ENCODE measurements at places on chromosomes 3 and 15. TPM values are rescaled to one million over a fixed set of nuclear protein-coding genes. Genes with fewer than 3 reads are reported as not detected.

IL12A gene
- total RNA-seq = 0.17 TPM

GOLGA6L10 gene
- total RNA-seq = 0.97 TPM

GRCh38 chr3:13998831-13999230 lies 119.0 kb upstream of the WNT7A start:
- no peaks in the 10 kb centered on the region for H3K4me1 ChIP-seq
- peaks cover 2% of the 10 kb centered on the region for H3K27me3 ChIP-seq
- H3K36me3 ChIP-seq = no peaks in the 10 kb centered on the region
- H3K4me3 ChIP-seq = no peak overlapping the region
- no peak overlapping the region for H3K27ac ChIP-seq
- DNase-seq = no peak

DNA sequence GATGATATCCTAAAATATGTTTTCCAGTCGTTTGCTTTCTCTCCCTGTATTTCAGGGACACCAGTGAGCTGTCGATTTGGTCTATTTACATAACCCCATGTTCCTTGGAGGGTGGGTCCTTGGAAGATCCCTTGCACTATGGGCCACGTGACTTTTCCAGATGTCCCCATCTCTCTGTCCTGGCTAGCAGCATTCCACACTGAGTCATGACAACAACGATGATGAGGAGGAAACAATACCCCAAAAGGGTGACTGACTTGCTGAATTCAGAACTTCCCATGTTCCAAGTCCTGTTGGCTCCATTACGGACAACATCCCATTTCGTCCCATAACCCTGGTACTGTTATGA lies 134.3 kb downstream of the NSMCE3 start:
- peaks cover 4% of the 10 kb centered on the region for H3K4me1 ChIP-seq
- no peak overlapping the region for H3K27ac ChIP-seq
- peaks cover 4% of the 10 kb centered on the region for H3K27me3 ChIP-seq

SH3GL3 gene
- total RNA-seq = not detected

DNA sequence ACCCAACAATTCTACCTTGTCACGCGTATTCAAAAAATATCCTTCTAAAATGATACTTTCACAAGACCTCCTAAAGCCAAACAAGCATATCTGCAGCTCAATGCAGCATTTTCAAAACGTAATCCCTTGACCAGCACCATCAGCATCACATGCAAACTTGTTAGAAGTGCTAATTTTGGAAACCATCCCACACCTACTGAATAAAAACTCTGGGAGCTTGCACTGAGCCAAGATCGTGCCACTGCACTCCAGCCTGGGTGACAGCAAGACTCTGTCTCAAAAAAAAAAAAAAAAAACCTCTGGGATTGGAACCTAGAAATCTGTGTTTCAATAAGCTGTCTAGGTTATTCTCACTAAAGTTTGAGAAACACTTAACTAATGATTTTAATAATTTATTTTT lies 223.3 kb upstream of the CCDC54 start:
- no peaks in the 10 kb centered on the region for H3K36me3 ChIP-seq
- no peaks in the 10 kb centered on the region for H3K4me1 ChIP-seq
- H3K27ac ChIP-seq = no peak overlapping the region
- H3K4me3 ChIP-seq = no peak overlapping the region
- no peaks in the 10 kb centered on the region for H3K27me3 ChIP-seq

MELTF gene
- total RNA-seq = 6.4 TPM

ROPN1 gene
- total RNA-seq = not detected

DNA sequence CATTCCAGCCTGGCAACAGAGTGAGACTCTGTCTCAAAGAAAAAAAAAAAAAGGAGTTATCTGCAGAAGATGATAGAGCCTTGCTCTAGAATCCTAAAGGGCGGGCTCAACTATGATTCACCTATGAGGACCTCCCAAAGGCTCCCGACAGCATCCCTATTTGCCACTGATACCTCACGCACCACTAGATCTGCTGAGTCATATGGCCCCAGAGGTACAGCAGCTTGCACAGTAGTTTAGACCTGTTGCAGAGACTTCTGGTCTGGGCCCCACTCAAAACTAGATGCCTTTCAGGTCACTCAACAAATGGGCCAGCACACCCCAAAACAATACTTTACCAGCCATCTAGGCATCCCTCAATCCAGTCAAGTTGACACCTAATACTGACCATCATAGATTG lies 38.1 kb upstream of the PTX3 start:
- no peak for DNase-seq
- H3K4me1 ChIP-seq = no peaks in the 10 kb centered on the region
- H3K27ac ChIP-seq = no peak overlapping the region
- H3K36me3 ChIP-seq = no peaks in the 10 kb centered on the region

DNA sequence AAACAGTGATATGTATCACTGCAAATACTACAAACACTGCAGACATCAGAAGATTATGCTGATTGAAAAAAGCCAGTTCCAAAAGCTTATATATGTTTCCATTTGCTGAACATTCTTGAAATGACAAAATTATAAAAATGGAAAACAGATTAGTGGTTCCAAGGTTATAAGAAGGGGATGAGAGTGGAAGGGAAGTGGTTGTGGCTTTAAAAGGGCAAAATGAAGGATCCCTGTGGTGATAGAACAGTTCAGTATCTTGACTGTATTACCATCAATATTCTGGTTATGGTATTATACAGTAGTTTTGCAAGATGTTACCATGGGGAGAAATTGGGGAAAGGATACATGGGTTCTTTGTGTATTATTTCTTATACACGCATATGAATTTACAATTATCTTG lies 77.8 kb downstream of the DZIP3 start:
- no peak for DNase-seq
- H3K36me3 ChIP-seq = peaks cover 17% of the 10 kb centered on the region
- no peaks in the 10 kb centered on the region for H3K27me3 ChIP-seq

B3GALNT1 gene
- 2.9 TPM for total RNA-seq

GHSR gene
- total RNA-seq = not detected

DLL4 gene
- not detected for total RNA-seq

DNA sequence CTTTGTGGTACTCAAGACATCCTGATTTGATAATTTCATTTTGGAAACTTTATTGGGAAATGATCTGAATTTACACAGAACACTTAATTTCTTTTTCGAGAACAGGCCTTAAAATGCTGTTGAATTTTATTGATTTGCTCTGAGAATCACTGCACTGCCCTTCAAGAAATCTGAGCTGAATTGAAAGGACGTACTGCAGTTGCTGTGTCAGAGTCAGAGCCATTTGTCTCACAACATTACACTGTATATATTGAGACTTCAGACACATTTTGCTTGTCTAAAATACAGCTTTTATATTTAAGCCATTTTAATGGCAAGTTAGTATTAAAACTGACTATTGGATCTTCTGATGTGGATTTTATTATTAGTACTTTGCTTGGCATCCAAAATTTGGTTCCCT lies 504.1 kb downstream of the NLGN1 start:
- DNase-seq = no peak
- H3K4me3 ChIP-seq = no peak overlapping the region
- H3K27ac ChIP-seq = no peak overlapping the region
- no peaks in the 10 kb centered on the region for H3K27me3 ChIP-seq

MYO5C gene
- total RNA-seq = 2.8 TPM

DNA sequence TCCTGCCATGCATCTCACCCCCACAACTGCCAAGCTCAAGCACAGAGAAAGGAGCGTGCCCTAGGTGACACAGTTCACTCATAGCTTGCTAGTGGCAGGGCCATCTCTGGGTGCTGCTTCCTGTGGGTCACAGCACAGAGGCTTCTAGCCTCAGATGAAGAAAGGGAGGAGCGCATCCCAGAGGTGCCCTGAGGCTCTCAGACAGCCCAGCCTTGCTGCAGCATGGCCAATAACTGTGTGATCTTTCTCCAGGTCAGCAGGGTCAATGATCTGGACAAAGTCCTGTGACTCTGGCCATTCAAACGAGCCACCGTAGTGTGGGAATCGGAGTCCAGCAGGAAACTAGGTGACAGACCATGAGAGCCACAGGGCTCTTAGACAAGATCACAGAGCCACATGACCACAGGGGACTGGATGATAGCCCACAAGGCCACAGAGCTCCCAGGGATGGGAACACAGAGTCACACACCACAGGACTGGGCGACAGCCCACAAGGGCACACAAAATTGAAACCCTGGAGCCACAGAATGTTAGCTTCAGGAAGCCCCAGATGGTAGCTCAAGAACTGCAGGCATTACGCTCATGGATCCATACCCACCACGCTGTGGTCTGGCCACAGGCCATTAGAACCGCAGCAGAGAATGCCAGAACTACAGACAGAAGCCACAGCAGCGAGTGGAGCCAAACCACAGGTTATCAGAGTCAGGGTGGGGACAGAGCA lies 25.9 kb upstream of the GRIP2 start:
- peaks cover 14% of the 10 kb centered on the region for H3K4me1 ChIP-seq
- no peaks in the 10 kb centered on the region for H3K36me3 ChIP-seq
- H3K27ac ChIP-seq = no peak overlapping the region
- no peak overlapping the region for H3K4me3 ChIP-seq
- no peak for DNase-seq
- H3K27me3 ChIP-seq = peaks cover 3% of the 10 kb centered on the region

PROS1 gene
- total RNA-seq = 0.20 TPM

GRCh38 chr15:75694241-75695182 lies 18.1 kb downstream of the CSPG4 start:
- H3K36me3 ChIP-seq = no peaks in the 10 kb centered on the region
- H3K4me1 ChIP-seq = peaks cover 12% of the 10 kb centered on the region
- no peak for DNase-seq
- H3K27me3 ChIP-seq = peaks cover 18% of the 10 kb centered on the region

DNA sequence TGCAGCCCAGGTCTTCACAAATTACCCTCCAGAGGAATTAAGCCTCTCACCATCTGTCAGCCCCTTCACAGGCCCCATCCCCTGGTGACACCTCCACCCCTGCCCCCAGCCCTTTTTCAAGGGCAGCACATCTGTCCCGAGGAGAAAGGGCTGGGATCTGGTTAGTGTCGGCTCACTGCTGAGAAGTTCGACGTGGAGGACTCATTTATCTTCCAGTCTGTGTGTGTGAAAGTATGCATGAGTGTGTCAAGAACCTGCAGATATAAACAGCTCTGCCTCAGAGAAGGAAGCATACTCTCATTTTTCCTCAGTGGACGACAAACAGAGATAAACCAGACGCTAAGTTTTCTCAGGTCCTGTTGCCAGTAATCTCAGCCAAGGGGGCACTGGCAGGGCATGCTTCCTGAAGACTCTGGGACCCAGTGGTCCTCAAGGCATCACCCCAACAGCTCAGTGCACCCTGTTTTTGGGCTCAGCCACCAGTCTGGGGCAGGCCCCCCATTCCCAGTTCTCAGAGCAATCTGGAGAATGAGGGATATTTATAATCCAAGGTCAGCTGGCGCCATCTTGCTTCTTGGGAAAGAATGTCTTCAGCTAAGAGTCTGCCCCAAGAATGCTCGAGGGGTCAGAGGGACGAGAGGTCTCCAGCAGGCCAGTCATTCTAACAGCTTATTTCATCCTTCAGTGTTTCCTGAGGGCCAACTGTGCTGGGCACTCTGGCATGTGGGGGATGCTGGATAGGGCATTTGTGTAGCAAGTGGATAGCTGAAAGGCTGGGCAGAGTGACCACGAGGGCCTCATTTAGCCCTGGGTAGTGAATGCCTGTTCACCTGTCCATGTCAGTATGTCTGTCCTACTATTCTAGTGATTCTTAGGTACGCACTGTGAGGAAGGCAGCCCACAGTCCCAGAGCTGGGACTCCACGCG lies 73.6 kb downstream of the ADCY5 start:
- no peak overlapping the region for H3K4me3 ChIP-seq
- no peaks in the 10 kb centered on the region for H3K36me3 ChIP-seq
- peaks cover 6% of the 10 kb centered on the region for H3K27me3 ChIP-seq
- DNase-seq = no peak
- no peak overlapping the region for H3K27ac ChIP-seq
- no peaks in the 10 kb centered on the region for H3K4me1 ChIP-seq

DNA sequence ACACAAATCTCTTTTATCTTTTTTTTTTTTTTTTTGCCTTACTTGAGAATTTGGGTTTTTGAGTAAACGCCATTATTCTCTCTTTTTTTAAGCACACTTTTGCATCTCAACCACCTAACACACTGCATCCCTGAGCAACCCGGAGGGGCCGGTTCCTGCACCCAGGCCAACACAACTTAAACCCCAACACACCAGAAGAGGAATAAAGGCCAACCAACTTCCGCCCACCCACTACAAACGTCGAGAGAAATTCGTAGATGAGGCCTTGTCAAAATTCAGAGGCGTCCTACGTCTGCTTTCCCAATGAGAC lies 389 bp upstream of the CCNB2 start:
- no peak for DNase-seq
- H3K4me3 ChIP-seq = peak overlapping the region; percentile 94
- no peaks in the 10 kb centered on the region for H3K27me3 ChIP-seq
- H3K27ac ChIP-seq = peak overlapping the region; percentile 99

PDZRN3 gene
- total RNA-seq = not detected

DNA sequence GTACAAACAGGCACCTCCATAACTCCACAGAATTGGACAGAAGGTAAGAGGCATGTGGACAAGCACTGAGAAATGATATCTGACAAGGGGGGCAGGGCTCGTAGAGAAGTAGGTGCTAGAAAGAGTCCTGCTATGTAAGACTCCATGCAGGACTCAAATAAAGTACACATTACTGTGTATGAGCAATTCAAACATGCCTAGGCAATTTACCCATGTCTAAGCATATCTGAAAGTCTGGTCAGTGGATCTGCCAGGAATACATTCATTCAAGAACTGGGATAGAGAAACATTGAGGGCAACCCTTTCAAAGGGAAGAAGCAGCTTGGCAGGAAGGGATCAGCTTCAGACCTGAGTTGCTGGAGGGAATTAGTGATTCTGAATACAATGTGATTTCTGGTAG lies 174.1 kb upstream of the MCTP2 start:
- H3K27ac ChIP-seq = no peak overlapping the region
- H3K27me3 ChIP-seq = peaks cover 11% of the 10 kb centered on the region
- no peaks in the 10 kb centered on the region for H3K36me3 ChIP-seq
